HCT116 (cell line): ENCODE measurements at places on chromosomes 6 and 20.

DNA sequence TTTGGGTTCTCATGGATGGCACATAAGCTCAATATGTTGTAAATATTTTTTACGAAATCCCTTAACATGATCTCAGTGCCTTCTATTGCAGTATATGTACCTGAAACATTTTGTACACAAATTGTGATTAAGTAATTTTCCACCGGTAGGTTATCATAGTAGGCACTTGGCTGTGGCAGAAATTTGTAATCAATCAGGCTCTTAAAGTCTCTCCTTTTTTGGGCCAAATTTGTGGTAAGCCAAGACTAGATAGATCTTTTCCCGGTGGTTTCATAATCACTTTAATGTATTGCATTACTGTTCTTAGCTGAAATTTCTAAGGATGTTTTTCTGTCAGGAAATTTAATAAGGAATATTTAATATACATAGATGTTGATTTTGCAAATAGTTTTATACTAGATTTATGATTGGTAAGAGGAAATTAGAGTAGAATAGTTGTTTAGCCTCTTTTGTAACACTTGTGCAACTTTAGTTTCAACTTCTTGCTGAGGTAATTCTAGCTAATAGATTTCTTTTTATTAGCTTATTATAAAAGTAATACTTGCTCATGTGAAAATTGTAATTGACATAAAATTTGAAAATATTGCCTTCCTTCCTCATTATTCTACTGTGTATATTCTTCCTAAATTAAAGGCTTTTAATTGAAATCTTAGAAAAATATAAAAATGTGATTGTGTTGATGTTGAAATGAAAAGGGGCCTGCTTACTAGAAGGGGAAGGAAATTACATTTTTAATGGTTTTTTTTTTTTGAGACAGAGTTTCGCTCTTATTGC is 3.2 kb downstream of the PCMT1 start:
- no peak for DNase-seq

GRCh38 chr6:135226537-135226936 is 45.4 kb downstream of the MYB start:
- DNase-seq = no peak

GRCh38 chr6:169722362-169723199 is 1.7 kb downstream of the PHF10 start:
- no peak for DNase-seq

- DNase-seq = peak; percentile 26
These were observed 183.3 kb downstream of the FOXC1 start for GRCh38 chr6:1792989-1793388.

DNA sequence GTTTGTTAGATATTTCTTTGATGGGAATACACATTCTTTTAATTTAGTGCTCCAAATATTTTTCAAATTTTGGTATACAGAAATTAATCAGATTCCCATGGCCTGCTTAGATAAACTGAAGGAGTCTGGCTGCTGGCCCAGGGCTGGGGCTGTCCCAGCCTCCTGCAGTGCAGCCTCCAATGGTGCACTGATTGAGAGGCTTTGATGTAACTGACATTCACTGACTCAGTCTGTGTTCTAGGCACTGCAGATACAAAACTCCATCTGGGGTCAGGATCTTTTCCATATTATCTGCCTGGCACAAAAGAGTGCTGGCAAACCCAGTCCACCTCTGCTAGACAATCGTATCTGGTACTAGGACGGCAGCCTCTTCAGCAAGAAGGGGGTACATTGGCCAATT is 64.8 kb downstream of the GRIK2 start:
- peak; percentile 0 for DNase-seq

- no peak for DNase-seq
These were observed 49.1 kb downstream of the LAMA2 start for GRCh38 chr6:128932061-128932460.

- DNase-seq = no peak
These were observed 71.8 kb downstream of the SSR1 start for GRCh38 chr6:7241160-7241559.

- DNase-seq = no peak
These were observed 35.9 kb upstream of the B4GALT5 start for GRCh38 chr20:49749625-49750024.

DNA sequence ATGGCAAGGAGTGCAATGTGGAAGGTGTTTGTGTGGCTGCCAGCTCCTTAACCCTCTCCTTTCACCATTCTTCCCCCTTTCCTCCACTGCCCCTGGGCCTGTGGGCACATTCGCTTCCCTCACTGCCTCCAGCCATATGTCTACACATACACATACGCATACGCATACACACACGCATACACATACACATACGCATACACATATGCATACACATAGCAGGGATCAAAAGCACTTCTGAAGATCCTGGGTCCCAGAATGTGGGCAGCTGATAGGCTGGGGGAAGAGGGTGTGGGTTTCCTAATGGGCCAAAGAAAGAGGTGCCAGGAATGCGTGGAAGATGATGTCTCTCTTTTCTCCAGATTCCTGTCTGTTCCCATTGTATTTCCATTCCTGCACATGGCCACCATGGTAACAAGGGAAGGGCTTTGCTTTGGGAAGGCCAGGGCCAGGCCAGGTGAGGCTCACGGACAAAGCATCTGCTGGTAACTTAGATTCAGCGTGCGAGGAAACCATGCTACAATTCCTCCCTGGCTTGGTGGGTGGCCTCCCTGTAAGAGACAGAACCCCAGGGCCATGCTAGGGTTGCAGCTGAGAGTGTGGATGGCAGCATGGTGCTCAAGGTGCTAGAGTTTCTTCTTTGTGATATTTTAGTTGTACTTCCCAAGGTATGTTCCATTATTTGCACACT is 44.8 kb upstream of the GTSF1L start:
- DNase-seq = no peak

- no peak for DNase-seq
These were observed 35.6 kb upstream of the PRELID3B start for GRCh38 chr20:59078231-59078630.

GRCh38 chr20:63100174-63100925 is 93.6 kb upstream of the BHLHE23 start:
- no peak for DNase-seq

DNA sequence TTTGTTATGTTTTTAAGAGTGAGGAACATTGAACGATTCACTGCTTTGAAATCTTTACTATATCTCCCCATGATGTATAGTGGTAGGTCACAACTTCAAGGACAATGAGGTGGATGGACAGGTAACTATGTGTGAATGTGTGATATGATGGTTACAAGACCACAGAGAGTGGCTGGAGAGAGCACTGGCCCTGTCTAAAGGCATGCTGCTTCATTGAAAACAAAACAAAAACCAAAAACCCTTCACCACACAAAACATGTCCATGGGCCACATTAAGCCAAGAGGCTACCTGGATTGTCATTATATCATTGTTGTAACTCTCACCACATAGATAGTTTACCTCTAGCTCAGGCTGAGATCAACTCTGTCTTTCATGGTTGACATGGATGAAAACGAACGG is 180.6 kb upstream of the TENT5A start:
- DNase-seq = no peak

- no peak for DNase-seq
These were observed 35.0 kb downstream of the FAM162B start for GRCh38 chr6:116730513-116730912.

DNA sequence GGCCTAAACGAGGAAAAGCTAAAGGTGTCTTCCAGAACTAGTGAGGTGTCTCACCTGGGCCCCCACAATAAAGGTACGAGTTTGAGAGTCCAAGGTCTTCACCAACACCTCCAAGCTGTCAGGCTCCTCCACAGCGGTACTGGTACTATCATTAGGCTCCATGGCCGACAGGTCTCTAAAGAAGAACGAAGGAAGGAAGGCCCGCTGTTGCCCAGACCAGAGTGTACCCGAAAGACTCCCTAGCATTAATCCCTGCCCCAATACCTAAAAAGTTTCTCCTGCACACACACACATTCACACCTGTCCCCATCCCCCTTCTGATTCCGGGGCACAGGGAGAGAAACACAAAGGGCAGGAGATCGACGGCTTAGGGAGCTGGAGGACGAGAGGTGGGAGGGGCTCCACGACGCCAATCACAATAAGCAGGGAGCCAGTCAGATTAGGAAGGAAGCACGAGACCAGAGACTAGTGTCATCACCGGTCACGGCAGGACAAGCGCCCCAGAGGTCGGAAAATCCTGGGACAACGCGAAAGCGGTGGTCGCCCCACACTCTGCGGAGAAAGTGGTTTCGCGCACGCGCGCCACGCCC is 764 bp downstream of the BAG6 start:
- peak; percentile 55 for DNase-seq

DNA sequence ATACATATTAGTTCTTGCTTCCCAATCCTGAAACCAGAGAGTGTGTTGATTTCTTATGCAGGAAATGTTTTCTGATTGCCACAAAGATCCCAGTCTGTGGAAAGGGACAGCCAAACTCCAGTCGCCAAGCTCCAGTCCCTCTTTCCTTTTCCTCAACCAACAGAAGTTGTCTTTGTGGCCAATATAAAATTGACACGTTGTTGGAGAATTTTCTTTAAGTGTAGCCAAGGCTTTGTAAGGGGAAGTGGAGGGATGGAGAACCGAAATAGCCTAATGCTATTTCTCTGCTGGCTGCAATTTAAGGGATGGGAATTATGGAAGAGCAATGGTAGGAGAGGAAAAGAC is 5.4 kb downstream of the ADGRB3 start:
- no peak for DNase-seq

DNA sequence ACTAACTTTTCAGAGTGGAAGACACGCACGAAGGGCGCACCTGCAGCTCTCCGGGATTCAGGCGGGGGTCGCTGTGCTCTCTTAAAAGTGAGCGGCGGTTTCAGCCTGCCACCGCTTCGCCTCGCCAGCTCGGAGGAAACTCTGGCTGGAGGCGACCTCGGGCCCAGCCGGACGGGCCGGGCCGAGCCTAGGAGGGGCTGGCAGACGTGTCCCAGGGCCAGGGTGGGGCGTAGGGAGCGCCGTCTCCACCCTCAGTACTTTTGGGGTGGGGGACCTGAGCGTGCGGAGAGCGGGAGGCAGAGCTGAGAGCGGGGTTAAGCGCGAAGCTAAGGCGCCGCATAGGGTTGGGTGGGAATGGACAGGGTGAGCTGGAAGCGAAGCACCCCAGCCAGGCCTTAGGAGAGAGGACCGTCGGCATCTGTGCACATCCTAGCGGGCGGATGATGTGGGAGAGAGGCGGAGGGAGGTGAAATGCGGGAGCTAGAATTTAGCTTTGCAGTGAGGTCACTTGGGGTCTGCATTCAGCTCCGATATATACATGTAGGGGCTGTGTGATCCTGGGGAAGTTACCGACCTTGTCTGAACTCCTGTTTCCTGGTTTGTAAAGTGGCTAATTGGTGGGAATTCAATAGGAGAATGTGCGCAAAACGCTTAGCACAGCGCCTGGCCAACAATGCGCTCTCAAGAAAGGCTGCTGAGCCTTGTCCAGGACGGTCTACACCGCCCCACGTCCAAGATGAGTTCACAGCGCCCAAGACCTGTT is 6.5 kb upstream of the TFAP2A start:
- DNase-seq = no peak

GRCh38 chr6:42220807-42221206 is 3.1 kb upstream of the MRPS10 start:
- DNase-seq = no peak

DNA sequence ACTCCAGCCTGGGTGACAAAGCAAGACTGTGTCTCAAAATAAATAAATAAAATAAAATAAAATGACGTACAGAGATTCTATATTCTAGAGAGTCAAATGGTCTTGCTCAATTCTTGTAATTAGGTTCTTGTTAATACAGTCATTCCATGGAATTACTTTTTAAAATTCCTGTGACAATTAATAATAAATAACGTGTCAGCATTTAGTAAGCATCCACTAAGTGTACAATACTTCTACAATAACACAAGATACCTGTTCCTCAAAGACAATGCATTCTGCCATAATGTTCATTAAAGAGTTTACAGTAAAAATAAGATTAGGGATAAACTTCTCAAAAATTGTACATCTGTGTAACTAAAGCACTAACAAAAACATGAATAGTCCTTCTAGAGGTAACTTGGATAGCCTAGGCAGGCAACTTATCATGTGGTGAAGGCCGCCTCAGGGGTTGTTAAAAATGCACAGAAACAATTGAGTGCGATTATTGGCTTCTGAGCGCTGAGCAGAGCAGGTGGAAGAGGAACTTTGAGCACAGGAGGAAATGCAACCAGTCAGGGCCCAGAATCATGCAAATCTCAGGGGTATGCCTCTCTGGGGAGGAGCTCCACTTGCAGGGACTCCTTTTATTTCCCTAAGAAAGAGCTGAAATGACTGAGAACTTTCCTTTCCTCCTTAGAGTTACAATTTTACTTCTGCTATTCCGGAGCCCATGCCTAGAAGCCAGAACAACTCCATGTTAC is 37.1 kb downstream of the QRSL1 start:
- DNase-seq = no peak

DNA sequence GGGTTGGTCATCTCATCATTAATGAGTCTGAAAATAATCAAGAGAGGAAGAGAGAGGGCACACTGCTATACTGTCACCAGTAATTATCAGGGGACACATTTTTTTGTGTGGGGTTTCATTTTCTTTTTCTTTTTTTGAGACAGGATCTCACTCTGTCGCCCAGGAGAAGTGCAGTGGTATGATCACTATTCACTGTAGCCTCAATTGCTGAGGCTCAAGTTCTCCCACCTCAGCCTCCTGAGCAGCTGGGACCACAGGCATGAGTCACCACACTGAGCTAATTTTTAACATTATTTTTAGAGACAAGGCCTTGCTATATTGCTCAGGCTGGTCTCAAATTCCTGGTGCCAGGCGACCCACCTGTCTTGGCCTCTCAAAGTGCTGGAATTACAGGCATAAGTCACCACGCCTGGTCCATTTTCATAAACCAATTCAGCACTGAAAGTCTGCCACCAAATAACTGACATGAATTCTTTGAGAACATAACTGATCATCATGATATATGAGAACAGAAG is 43.3 kb downstream of the EPHA7 start:
- DNase-seq = no peak

DNA sequence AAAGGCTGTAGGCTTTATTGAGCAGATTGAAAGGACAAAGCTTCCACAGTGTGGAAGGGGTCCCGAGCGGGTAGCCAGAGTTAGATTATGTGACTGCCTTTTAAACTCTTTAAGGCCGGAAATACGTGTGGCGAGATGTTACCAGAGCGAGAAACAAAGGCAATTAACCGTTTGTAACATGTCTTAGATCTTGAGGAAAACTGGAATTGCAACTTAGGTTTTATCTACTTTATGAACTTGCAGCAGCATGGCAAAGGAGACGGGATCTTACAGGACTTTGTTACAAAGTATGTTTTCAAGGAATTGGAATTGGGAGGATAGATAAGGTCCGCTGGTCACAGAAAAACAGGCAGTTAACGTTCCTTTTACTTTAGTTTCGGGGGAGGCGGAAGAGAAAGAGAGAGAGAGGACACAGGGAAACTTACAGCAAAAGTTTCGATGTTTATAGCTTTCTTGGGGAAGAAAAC is 594.7 kb upstream of the ADGRB3 start:
- no peak for DNase-seq

GRCh38 chr20:57383447-57384347 is 7.5 kb upstream of the RBM38 start:
- DNase-seq = no peak

- DNase-seq = no peak
These were observed 60.9 kb upstream of the ZFAND3 start for GRCh38 chr6:37758647-37759046.
